ENCODE measurements at places on chromosomes 7 and 10.
A peak's percentile ranks its signal among the peaks of the same experiment; 100 is the strongest.

DNA sequence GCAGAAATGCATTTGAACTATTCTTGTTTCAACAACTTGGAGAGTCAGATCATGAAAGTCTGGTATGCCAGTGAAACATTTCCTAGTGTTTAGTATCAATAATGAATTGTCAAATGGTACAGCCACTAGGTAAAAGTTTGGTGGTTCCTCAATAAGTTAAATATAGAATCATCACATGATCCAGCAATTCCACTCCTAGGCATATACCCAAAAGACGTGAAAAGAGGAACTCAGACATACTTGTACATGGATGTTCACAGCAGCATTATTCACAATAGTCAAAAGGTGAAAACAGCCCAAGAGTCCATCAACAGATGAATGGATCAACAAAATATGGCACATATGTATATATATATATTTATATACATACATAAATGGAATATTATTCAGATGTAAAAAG lies 67.0 kb upstream of the HPS1 start:
- no peak for DNase-seq

GRCh38 chr10:49270565-49270964 lies 28.4 kb upstream of the C10orf71 start:
- DNase-seq: no peak

GRCh38 chr7:22990588-22990949 lies 23.4 kb downstream of the HYCC1 start:
- no peak for DNase-seq

- DNase-seq: no peak
These were observed 16.0 kb upstream of the ITGA8 start for GRCh38 chr10:15735763-15736162.

DNA sequence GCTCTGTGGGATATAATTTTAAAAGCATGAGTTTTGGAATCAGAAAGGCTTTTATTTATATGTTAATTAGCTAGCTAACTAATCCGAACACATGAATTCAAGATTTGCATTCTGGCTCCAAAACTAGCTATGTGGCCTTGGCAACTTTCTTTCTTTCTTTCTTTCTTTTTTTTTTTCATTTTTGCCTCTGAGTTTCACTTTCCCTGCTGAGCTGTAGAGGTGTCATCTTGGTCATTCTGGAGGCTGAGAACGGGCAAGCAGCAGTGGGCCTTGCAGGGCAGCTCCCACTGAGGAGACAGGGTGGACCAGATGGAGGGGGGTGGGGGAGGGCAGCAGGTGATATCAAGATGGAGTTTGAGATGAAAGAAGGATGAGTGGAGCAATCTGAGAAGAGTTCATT lies 24.8 kb upstream of the SFMBT2 start:
- no peak for DNase-seq

DNA sequence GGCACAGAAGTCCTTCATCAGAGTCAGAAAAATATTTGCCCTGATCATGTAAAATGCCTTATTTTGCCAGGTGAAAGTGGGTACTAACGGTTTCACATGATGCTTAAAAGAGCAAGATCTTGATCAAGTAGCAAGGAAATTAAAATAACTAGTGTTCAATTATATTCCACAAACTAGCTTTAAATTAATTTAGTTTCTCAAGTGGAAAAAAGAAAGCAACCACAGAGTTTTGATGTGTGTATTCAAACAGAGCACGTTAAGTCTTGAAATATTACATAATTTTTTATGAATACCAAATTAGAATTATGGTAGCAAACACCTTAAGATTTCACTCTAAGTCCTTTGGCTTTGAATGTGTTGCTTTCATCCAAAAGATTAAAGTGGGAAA lies 47.3 kb downstream of the PIP4K2A start:
- DNase-seq: no peak

DNA sequence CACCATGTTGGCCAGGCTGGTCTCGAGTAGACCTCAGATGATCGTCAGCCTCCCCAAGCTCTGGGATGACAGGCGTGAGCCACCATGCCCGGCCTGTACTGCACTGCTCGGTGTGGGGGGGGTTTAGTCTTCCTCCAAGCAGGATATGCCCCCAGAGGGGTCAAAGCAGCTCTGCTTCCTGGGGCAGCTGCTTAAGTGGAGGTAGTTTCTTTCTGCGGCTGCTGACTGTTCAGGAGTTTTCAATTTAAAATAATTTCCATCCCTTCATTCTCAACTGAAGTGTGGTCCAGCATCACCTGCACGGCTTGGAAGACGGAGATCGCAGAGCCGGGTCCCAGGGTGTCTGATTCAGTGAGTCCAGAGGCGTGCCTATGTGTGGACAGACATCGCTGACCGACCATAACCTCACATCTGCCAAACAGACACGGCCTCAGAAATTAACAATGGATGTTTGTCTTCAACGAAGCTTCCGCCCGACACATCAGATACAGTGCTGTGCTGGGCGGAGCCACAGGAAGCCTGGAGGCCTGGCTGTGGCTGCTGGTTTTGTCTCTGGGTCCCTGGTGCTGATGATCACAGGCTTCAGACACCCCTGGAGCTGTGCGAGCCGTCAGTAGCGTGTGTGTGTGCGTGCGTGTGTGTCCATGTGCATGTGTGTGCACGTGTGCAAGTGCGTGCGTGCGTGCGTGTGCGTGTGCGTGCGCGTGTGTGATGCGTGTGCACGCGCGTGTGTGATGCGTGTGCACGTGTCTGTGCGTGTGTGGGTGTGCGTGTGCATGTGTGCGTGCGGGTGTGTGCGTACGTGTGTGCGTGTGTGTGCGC lies 226.5 kb upstream of the PITRM1 start:
- no peak for DNase-seq

GRCh38 chr7:79923953-79924352 lies 210.7 kb upstream of the GNAI1 start:
- DNase-seq: no peak

DNA sequence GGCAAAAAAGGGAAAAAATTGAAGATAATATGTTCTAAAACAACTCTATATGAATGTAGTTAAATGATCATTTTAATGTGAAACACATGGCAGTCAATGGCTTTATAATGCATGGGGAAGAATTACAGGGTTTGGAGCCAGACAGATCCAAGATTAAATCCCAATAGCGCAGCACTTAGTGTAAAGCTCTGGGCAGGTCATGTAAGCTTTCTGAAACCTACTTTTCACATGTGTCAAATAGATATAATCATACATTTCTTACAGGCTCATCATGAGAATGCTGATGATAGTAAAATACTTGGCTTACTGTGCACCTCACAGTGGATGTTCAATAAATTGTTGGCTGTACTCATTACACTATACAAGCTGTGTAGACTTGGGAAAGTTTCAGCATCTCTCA lies 48.0 kb upstream of the ZNF365 start:
- no peak for DNase-seq

GRCh38 chr10:6988654-6989053 lies 408.6 kb upstream of the PRKCQ start:
- peak; percentile 31 for DNase-seq

GRCh38 chr10:112565434-112566053 lies 118.5 kb downstream of the VTI1A start:
- DNase-seq: peak; percentile 17

DNA sequence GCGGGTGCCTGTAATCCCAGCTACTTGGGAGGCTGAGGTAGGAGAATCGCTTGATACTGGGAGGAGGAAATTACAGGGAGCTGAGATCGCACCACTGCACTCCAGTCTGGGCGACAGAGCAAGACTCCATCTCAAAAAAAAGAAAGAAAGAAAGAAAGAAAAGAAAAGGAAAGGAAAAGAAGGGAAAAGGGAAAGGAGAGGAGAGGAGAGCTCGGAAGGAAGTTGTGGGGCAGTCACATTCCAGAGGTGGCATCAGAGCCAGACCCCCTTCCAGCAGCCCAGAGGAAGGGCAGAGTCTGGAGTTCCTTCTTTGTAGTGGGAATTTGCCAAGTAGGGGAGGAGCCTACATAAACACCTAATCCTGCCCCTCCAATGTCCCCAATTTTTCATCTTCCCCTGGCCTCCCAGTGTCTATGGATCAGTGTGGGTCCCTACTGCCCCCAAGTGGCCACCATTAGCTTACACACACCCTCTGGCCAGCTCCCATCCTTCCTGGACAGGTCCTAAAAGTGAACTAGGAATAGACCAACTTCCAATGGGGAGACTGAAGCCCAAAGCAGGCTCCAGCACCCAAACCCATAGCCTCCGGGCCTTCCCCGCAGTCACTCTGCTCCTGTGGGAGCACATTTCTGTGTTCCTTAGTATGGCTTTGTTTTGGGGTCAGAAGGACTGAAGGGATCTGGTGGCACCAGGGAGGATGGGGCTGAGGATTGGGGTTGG lies 39.6 kb upstream of the HSPB1 start:
- DNase-seq: peak; percentile 60

GRCh38 chr7:150973571-150974451 lies 4.3 kb downstream of the KCNH2 start:
- no peak for DNase-seq

- no peak for DNase-seq
These were observed 178.6 kb downstream of the EMX2 start for GRCh38 chr10:117720931-117721835.

Measured in activated CD4-positive, alpha-beta T cell treated with anti-CD3 and anti-CD28 coated beads for 48 hours (primary cell).